ENCODE measurements at places on chromosomes 2 and 18.
A peak's percentile ranks its signal among the peaks of the same experiment; 100 is the strongest.

GRCh38 chr2:175356901-175357300 is 175.4 kb upstream of the ATP5MC3 start:
- DNase-seq = no peak

GRCh38 chr18:74773171-74773624 is 175.5 kb downstream of the ZNF407 start:
- DNase-seq = no peak

DNA sequence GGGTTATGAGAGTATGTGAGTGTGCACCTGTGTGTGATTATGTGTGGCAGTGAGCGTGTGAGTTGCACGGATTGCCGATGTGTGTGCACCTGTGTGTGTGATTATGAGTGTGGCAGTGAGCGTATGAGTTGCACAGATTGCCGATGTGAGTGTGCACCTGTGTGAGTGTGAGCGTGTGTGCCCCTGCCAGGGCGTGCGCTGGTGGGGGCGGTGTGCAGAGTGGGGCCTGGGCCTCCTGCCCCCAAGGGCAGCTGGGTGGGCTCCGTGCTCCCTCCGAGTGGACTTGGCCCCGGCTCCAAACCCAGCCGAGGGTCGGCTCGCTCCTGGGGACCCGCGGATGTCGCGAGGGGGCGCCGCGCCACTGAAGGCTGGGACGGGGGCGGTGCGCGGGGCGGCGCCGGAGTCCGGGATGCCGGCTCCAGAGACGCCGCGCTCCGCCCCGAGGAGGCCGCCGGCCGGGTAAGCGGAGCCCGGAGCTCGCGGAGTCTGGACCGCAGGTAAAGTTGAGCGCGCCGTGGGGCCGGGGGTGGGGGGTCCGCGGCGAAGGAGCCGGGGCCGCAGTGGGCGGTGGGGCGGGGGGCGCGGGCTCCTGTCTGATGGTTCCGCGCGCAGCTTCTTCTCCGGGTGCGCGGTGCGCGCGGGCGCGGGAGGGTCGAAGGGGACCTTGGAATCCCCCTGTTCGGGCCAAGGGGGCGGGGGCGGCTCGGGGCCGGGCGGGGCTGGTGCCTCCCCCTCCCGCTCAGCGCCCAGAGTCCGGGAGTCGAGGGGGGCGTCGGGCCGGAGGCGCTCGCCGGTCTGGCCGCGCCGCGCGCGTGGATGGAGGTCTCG is at the start of gene KCNG2:
TSS of gene KCNG2 (plus strand) at position 421 of the 828 bp plus-strand sequence. CDS start 65,730 bp downstream, outside the sequence.
- peak; percentile 21 for DNase-seq

- DNase-seq = peak; percentile 4
These were observed 3.2 kb downstream of the EMX1 start for GRCh38 chr2:72920318-72921087.

- DNase-seq = no peak
These were observed 247.6 kb downstream of the DYM start for GRCh38 chr18:49212819-49213218.

DNA sequence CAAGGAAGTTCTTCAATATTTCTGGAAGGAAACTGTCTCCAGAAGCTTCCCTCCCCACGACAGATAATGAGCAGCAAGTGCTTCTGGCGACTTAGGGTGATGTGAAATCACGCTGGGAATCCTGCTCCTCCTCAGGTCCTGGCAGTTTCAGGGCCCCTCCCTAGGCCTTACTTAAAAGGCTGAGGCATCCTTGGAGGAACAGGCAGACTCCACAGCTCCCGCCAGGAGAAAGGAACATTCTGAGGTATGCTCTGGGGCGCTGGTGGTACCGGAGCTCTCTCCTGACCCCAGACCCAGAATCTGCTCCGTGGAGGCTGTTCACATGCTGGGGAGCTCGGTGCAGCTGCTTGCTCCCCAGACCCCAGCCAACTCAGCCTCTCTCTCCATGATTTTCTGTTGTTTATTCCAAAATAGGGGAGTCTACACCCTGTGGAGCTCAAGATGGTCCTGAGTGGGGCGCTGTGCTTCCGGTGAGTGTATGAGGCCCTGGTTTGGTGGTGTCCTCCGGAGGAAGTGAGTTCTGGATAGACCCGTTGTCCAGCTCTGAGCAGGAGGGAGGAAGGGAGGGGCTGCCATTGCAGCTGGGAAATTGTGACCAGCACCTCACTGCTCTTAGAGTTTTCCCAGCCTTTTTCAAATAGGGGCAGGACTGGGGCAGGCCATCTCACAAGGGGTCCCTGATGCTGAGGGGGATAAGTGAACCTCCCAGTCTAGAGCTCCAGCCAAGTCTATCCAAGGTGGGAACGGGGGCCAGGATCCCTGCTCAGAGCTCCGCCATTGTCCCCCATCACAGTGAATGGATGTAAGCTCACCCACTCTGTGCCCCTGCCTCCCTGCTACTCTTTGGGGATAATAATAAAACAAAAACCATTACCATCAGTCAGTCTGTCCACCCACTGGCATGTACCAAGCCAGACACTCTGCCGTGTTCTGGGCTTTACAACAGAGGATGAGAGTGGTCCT is at the start of gene IL36RN:
TSS of gene IL36RN (plus strand) at position 201 of the 963 bp plus-strand sequence. CDS start at position 442, 241 bp downstream.
- no peak for DNase-seq

DNA sequence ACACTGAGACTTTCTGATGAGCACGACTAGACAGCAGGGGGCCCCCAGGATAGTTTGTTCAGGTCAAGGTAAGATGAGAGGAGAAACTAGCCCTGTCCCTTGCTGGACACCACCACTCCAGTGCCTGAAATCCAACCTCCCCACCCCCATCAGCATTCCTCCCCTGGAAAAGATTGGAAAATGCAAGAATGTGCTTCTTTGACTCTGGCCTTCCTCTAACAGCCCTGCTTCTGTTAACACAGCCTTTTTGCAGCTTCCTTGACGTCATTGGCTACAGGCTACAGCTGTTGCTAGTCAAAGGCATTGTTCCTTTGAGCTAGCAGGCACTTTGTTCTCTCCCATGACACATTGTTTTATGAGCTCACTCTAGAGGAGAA is 20.1 kb upstream of the LTBP1 start:
- DNase-seq = no peak

DNA sequence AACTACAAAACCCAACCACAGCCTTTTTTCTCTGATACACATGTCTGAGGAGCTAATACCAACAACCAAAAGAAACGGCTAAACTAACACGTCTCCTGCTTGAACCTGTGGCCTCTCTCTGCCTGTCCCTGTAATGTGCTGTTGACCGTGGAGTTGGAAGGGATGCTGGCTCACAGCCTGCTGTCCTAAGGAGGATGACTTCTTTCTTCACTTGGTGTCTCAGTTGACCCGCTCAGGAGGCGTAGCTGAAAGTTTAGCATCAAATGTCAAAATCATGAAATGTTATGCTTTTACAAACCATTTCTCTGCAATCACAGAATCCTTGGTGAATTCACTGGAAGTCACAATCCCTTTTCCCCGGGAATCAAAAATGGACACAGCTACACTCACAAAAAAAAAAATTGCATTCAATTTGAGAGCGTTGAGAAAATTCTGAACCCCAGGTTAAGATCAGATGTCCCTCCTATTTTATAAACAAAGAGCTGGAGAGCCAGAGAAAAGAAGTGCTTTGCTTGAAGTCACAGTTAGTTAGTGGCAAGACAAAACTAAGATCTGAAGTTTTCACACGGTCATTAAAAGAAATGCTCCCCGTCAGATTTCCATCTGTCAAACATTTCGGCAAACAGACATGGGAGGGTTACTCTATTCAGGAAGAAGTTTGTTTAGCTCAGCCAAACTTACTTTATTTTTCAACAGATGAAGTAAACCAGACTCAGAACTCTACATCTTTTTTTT is 74.3 kb downstream of the IRS1 start:
- no peak for DNase-seq

DNA sequence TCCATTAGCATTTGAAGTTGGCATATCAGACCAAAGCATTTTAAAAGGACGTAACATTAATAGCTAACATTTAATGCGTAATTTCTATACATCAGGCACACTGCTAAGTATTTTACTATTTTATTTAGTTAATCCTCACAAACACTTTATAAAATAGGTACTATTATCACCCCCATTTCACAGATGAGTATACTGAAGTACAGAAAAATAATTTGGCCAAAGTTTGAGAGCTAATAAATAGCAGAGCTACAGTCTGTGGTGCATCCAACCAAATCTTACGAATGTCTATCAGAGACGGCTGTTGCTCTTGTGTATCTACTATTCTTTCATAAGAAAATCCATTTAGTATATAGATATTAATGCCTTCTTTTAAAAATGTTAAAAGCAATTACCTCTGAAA is 11.9 kb downstream of the TYW5 start:
- DNase-seq = no peak

DNA sequence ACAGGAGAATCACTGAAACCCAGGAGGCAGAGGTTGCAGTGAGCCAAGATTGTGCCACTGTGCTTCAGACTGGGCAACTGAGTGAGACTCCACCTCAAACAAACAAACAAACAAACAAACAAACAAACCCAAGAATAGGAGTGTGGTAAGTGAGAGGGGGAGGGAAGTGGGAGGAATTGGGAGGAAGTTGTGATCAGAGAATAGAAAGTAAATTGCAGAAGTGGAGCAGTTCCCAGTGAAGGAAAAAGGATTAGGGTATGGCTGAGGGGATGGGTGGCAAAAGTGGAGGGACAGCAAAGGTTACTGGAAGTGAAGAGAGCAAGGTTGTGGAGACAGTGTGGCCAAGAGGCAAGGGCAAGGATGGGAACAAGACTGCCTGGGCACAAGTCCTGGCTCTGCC is 41.1 kb upstream of the C1GALT1C1L start:
- no peak for DNase-seq

GRCh38 chr2:72673279-72673678 is 152.6 kb downstream of the EXOC6B start:
- no peak for DNase-seq

GRCh38 chr2:108409768-108410167 is 32.0 kb downstream of the SULT1C4 start:
- DNase-seq = no peak

- no peak for DNase-seq
These were observed 211.6 kb downstream of the TRIB2 start for GRCh38 chr2:12928197-12928774.

- DNase-seq = no peak
These were observed 84.2 kb downstream of the GAREM1 start for GRCh38 chr18:32386471-32386870.

GRCh38 chr2:75139171-75139570 is 60.1 kb downstream of the TACR1 start:
- no peak for DNase-seq

- DNase-seq = no peak
These were observed 95.6 kb upstream of the KCNH7 start for GRCh38 chr2:162934191-162934590.

GRCh38 chr18:46243095-46243494 is 138.9 kb downstream of the HAUS1 start:
- DNase-seq = no peak

- no peak for DNase-seq
These were observed 1.2 kb downstream of the ABCG8 start for GRCh38 chr2:43839776-43840564.

DNA sequence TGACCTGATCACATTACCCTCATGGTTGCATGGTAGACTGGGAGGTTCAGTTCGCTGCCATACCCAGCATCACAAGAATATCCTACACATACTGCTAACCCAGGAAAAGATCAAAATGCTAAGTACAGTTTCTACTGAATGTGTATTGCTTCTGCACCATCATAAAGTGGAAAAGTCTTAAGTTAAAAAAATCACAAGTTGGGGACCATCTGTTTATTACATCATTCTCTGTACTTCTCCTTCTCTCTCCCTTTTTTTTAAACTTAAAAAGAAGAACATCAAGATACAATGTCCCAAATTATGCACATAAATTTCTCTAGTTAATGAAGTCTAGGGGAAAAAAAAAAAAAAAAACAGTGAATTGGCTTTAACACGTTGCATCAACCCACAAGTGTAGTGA is 43.3 kb downstream of the NBAS start:
- no peak for DNase-seq

DNA sequence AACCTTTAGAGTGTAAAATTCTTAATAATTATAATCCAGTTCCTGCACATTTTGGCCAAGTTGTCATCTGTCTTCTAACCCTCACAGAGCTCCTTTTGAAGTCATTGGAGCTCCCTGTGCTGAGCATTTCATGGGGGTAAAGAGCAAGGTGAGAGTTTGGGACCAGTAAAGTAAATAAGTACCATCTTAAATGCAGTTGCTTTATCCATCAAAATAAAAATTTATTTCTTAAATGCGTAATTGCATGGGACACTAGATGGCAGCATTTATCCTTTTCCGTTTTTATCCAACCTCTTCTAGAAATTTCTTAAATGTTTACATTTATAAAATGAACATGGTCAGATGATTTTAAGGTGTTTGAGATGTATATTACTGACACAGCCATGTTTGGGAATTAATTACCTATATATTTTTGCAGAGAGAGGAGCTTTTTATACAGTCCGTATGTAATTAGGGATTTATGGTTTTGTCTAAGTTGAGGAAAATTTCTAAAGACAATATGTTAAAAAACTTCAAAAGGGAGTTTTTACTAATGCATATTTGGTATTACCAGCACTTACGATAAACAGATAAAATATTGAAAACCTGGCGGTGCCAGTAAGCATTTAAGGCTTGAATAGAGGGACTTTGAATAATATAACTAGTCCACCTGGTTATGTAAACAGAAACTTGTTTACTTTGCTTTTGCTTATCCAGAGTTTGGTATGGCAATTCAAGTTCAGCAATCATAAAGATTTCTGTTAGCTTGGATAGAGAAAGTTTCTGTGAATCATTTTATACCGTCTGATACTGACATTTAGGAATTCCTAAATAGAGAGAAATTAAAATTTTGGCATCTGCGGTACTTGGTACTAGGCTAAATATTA is 54.5 kb downstream of the ACSL3 start:
- no peak for DNase-seq

GRCh38 chr2:204628926-204629712 is 83.8 kb downstream of the PARD3B start:
- no peak for DNase-seq

DNA sequence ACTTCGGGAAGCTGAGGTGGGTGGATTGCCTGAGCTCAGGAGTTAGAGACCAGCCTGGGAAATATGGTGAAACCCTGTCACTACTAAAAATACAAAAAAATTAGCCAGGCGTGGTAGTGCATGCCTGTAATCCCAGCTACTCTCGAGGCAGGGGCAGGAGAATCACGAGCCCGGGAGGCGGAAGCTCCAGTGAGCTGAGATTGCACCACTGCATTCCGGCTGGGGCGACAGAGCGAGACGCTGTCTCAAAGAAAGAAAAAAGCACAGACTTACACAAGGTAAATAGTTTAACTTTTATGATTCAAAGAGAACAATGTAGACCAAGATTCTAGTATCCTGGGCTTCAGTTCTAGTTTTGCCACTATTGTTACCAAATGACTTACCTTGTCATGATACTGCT is 37.4 kb downstream of the NCKAP1 start:
- no peak for DNase-seq

Measured in NCI-H1092 treated with DMSO at 0.1 percent for 48 hours (cell line).